Stimulated activated CD8-positive, alpha-beta memory T cell treated with anti-CD3 and anti-CD28 coated beads, Interleukin-7, amount 100 ng/mL, for 24 hours (primary cell): ENCODE measurements at places on chromosomes 2 and 18.

- DNase-seq, result no peak
Observed at GRCh38 chr2:100197631-100198153, 55.3 kb upstream of the AFF3 start.

DNA sequence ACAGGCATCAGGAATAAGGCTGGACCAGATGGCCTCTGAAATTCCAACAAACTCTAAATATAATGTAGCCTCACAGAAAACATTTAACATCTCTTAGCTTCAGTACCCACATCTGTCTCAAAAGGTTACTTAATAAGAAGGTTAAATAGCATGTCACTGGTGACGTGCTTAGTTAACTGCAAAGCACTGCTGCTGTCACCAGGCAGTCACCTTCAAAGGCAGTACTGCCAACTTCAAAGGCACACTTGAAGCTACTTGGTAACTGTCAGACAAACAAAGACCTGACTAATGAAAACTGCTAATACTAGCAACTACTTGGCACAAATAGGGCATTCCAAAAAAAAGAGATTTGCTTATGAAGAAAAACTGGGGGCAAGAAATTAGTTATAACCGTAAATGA, 36.2 kb downstream of the EPG5 start:
- DNase-seq, result no peak

DNA sequence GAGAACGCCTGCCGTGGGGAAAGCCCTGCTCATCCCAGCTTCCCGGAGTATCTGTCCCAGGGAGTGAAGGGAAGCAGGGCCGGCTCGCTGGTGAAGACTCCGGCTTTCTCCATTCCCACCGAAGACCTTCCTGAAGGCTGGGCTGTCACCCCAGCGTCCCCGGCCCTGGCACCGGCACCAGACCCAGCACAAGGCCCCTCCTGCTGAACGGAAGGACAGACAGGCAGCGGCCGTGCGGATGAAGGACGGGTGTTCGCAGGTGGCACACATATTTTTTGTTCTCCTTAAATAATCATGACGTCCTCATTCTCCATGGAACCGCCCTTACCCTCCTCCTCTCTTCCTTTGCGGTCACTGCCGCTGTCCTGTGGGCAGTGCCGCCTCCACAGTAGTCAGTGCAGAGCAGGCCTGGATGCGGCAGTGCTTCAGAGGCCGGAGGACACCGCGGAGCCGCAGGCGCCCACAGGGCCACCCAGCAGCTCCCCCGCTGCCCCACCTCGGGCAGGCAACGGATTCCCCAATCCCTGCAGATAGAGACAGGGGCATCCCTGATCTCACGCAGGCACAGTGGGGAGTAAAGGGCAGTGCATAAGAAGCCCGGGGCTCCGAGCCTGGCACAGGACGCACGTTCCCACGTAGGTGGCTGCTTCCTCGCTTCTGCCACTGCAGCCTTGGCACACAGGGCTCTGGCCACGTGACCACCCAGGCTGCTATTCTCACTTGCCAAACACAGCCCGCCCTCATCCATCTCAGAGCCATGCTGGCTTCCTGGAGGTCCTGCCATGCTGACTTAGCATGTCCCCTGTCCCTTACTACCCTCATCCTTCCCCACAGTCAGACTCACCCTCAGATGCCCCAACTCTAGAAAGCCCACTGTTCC, 229.7 kb downstream of the EIPR1 start:
- DNase-seq, result no peak

DNA sequence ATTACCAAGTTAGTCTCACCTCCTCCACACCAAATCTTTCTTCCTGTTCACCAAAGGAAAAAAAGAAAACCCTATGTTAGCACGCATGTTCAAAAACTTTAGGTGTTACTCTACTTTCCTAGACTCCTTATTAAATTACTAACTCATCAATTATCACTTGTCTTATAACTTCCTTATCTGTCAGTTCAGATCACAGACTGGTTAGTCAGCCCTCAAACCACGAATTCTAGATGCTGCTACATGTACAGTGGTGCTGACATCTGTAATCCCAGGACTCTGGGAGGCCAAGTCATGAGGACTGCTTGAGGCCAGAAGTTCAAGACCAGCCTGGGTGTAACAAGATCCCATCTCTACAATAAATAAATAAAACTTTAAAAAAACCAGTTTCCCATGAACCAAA, 3.5 kb downstream of the YWHAQ start:
- DNase-seq, result no peak

DNA sequence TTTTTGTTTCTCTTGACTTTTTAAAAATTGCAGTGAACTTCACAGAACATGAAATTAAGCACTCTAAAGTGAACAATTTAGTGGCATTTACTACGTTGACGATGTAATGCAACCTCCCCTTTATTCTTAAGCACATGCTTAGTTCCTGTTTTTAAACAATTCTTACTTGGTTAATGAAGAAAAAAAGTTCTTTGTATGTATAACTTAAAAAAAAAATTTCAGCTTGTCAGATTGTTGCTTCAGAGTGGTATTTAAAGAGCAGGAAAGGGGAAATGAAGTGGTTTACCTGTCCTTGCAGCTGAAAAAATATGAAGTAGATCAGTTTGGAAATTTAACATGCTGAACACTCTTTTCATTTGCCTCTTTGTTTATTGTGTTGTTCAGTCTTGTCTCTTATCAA, 95.7 kb upstream of the RASGRP3 start:
- no peak for DNase-seq

DNA sequence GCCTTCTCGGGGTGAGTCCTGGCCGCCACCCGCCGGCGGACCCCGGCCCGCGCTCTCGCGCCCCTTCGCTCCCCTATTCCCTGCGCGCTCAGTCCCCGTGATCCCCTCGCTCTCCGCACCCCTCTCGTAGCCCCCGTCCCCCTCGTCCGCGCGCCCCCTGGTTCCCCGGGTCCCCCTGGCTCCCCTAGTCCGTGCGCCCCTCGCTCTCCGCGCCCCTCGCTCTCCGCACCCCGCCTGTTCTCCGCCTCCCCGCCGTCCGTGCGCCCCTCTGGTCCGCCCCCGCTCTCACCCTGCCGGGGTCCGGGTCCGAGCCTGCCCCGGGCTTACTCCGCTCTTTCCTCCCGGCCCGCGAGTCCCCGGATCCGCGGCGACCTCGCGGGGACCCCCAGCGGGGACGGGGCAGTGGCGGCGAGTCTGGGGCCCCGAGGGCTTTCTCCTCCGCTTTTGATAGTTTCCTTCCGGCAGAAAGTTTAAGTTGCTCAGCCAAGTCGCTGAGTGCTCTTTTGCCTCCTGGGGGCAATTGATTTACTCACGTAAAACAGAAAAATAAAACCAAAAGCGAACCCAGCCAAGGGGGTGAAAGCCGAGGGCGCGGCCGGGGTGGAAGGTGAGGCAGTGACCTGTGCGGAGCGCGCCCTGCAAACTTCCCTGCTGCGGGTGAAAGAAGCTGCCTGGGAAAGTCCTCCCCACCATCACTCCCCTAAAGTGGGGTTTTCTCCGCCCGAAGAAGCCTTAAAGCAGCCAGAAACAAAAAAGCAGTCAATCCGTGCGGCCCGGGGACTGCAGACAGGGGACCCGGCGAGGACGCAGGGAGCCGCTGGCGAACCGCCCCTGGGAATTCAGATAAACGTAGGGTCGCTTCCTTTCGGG, 568 bp downstream of the RAB31 start:
- DNase-seq, result no peak

GRCh38 chr2:234603619-234604018, 106.7 kb upstream of the ARL4C start:
- no peak for DNase-seq

- no peak for DNase-seq
Observed at GRCh38 chr2:73070643-73071359, 711 bp downstream of the SFXN5 start.

DNA sequence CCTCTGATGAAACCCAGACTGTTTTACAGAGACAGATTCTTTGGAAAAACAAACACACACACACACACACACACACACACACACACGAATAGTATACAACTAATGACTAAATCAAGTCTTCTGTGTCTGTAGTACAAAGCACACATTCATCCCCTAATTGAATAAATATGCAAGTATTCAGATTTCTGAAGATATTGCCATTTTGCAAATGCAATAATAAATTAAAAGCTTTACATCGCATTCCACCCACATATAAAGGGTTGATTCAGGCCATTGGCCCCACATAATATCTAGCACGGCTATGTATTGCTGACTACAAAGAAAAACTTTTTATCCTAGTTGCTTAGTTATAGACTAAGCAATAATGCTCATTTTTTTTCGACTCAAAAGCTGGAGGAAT, 86.2 kb downstream of the PAX3 start:
- DNase-seq, result no peak

GRCh38 chr2:222677981-222678380, 6.5 kb downstream of the MOGAT1 start:
- DNase-seq, result no peak

GRCh38 chr2:83251321-83251872, 1207.7 kb downstream of the SUCLG1 start:
- DNase-seq, result no peak

DNA sequence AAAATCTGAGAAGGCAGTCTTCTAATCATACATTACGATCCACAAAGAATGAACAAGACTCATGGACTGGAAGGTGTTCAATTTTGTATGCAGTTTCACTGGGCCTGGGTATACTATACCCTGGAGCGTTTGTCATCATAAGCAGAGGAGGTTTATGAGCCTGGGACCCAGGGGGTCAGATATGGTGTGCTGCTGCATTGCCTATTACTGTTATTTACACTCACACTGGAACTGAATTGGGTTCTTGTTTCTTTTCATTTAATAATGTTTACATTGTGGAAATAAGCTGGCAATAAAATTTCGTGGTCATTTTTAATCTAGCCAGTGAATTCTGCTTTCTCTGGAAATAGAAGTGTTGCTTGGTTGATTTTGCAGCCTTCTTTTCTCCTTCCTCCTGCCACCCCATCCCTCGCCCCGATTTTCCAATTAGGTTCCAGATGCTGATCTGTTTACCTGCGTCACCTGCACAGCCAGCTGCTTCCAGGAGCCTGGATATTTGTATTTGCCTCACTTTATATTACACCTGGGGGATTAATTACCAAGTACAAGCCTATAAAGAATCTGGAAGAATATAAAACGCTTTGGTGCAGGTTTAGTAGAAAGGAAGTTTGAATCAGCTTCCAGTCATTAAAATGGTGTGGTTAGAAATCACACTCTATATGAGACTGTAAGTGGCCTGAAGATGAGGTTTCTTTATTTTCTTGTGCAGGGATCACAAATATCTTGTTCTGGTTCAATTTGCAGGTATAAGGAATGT, 234.4 kb downstream of the SOCS6 start:
- DNase-seq, result no peak

DNA sequence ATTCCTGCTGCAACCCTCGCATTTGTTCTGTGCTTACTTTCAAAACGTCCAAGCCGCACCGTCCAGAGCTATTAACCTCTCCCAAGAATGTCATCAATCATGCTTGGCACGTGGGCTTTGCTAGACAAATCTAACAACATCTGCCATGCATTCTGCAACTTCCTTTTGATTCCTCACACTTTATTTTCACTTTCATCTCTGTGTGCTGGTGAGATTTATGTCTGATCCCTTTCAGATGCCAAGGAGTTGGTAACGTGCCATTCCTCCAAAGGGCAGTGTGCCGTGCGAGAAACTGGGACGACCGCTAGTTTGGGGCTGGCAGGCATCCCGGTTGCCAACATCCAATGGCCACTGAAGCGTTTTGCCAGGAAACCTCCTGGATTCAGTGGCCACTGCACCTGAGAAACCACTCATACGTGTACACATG, 230.0 kb upstream of the PARD3B start:
- DNase-seq, result no peak

DNA sequence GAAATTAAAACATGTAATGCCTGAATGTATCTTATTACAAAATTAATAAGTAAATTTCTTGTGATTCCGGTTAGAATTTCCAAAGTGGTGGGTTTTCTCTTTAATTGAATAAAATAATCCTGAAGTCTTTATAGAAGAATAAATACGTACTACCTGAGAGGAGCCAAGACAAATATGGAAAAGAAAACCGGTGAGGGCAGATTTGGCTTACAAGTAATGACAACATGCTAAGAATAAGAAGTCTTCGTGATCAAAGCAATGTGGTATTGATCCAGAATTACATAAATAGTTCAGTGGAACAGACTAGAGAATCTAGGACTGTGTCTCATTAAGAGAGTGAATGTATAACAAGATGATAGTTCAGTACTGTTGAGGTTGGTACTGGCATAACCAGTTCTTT, 167.5 kb downstream of the NEDD4L start:
- no peak for DNase-seq

DNA sequence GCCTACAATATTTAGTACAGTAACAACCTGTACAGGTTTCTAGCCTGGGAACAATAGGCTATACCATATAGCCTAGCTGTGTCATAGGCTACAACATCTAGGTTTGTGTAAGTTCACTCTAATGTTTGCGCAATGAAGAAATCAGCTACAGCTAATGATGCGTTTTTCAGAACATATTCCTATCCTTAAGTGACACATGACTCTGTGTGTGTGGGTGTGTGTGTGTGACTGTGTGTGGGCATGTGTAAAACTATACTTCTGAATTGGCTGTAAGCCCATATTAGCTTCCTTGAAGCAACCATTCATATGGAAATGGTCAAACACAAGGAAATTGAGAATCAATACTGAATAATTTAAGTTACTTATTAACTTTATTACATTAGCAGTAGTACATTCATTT, 120.8 kb upstream of the SULT1C3 start:
- no peak for DNase-seq

GRCh38 chr2:39434233-39434897, 2.7 kb downstream of the MAP4K3 start:
- DNase-seq, result no peak

DNA sequence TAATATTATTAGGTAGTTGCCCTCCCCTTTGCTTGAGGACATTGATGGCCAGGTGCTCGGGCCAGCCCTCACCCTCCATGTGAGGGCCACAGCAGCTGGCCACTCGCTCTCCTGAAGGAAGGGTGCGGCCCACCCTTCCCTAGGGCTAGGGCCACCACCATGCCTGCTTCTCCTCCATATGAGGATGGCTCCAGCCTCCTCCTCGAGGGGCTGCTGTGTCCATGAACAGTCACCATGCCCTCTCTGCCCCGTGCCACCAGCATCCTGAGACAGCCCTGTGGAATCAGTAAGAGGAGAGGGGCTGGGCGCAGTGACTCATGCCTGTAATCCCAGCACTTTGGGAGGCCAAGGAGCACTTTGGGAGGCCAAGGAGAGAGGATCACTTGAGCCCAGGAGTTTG, 2.4 kb downstream of the GPR17 start:
- DNase-seq, result no peak
